ENCODE measurements at places on chromosomes 7 and 10.
A peak's percentile ranks its signal among the peaks of the same experiment; 100 is the strongest.

GRCh38 chr10:44015702-44016500 lies 367.2 kb upstream of the ZNF32 start:
- no peak for DNase-seq

GRCh38 chr7:98133181-98133580 lies 26.5 kb downstream of the LMTK2 start:
- DNase-seq: no peak

GRCh38 chr10:43231523-43232078 lies 35.3 kb downstream of the RASGEF1A start:
- no peak for DNase-seq

- no peak for DNase-seq
Measured at GRCh38 chr7:134084488-134085144, 42.5 kb upstream of the LRGUK start.

DNA sequence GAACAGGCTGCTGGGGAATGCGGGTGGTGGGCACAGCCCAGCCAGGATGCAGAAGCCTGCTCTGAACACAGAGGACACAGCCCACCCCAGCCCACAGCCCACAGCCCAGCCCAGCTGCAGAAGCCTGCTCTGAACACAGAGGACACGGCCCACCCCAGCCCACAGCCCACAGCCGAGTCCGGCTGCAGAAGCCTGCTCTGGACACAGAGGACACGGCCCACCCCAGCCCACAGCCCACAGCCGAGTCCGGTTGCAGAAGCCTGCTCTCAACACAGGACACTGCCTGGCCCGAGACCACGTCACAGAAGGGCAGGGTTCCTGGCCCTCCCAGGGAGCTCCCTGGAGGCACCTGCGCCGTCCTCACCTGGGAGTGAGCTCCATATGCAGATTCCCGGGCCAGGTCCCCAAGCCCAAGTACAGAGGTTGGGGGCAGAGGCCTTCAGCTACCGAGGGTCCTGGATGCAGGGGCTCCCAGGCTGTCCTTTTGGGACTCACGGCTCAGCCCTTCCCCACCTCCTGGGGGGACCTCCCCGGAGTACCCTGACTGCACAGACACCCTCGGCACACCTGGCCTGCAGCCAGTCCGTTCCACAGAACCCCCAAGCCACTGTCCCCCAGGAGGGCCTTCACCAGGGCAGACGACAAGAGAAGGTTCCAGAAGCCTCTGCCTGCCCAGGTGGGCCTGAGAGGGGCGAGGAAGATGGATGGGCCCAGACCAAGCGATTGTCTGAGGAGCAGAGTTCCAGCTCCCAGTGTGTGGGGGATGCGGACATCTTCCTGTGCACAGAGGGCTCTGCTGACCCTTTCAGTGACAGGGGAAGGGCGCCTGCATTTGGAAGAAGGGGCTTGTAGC lies 23.7 kb upstream of the FOXL3 start:
- no peak for DNase-seq

GRCh38 chr10:25451401-25451800 lies 276.6 kb downstream of the GPR158 start:
- no peak for DNase-seq

- no peak for DNase-seq
Measured at GRCh38 chr7:155577509-155577905, 31.1 kb upstream of the CNPY1 start.

DNA sequence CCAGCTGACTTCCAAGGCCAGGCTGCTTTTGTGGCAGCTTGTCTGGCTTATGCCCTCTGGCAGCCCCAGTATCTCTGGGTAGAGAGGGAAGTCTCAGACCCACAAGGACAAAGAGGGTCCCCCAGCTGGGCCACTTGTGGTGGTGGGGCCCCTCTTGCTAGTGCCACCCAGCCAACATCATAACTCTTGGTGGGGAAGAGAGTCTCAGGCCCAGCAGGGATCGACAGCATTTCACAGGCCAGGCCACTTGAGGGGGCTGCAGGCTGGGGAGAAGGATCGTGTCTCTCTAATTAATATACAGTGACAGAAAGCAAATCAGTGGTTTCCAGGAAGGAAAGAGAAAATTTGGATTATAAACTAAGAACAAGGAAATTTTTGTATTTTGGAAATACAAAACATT lies 76.0 kb downstream of the TYW1B start:
- DNase-seq: no peak

GRCh38 chr7:74355091-74355490 lies 65.9 kb downstream of the CLIP2 start:
- DNase-seq: no peak

DNA sequence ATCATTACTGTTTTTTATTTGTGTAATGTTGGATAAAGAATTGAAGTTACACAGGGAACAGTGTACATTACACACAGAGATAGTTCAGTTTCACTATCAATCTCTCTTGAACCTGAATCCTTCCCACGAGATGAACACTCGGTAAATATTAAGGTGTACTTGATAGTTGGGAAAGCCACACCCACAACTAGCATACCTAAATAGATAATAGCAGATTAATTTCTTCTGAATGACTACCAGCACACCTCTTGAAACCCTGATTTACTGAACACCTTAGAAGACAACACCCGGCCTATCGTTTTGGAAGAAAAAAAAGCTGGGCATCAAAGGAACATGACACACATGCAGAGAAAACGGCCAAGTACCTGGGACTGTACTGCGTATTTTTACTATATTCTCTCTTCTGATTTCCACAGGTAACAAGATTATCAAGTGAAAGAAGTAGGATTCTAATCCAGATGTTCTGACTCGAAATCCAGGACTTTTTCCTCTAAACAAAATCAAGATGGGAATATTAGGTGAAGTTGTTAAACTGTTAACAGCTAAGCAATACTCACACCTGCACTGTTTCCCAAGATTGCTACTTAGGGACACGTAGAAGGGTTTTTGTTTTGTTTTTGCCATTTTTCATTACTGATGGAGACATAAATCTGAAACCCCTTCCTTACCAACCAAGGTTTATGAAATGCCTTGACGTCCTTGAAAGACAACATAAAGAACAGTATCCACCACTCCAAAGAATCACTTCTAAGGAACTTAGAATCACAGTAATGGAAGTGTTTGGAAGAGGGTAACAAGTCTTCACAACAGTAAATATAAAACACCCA lies 1.0 kb downstream of the CCDC186 start:
- no peak for DNase-seq

DNA sequence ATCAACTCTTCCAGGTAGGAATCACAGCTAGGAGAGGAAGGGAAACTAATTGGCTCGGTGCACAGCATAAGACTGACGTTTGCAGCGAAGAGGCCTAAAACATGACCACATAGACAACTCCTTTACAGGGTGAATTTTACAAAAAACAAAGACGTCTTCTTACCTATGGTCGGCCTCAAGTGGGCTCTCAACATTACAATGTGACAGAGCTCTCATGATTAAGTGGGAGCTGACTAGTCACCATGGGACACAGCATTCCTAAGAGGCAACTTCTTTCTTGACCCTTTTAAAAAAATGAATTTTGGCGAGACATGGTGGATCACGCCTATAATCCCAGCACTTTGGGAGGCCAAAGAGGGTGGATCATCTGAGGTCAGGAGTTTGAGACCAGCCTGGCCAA lies 4.6 kb downstream of the PDIA4 start:
- DNase-seq: no peak

- no peak for DNase-seq
Measured at GRCh38 chr7:17626235-17626634, 314.1 kb downstream of the SNX13 start.

GRCh38 chr7:46288861-46289260 lies 367.8 kb upstream of the IGFBP3 start:
- no peak for DNase-seq

GRCh38 chr7:129169171-129169671 lies 19.2 kb upstream of the SMO start:
- peak; percentile 34 for DNase-seq

GRCh38 chr10:127995939-127996338 lies 89.0 kb downstream of the PTPRE start:
- DNase-seq: no peak

- DNase-seq: no peak
Measured at GRCh38 chr10:86255405-86256251, 111.0 kb downstream of the GRID1 start.

DNA sequence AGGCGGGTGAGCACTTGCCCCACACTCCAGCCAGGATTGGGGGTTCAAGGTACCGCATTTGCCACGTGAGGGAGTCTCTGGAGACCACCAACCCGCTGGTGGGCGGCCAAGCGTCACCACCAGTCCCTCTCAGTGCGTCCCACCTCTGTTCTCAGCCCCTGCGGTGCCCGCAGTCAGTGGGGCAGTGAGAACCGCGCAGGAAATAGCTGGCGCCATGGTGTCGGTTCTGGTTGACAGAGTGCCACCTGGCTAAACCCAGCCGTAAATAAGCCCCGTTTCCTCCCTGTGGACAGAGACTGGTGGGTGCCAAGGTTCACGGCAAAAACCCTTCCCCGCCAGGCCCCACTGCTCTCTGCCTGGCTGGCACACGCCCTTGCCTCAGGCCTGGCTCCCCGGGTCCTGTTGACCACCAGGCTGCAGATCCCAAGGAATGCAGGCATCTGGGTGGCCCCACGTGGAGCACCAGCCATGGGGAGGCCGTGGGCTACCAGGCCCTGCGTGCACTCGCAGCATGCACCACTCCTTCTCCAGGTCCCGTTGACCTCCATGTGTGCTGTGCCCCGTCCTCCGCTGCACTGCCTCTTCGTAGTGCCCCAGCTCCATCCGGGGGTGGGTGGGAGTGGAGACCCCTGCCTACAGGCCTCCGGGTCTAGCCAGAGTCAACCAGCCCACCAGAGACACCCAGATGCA lies 140.0 kb downstream of the LHPP start:
- DNase-seq: no peak

- DNase-seq: no peak
Measured at GRCh38 chr7:118843456-118843855, 619.0 kb downstream of the ANKRD7 start.

- DNase-seq: no peak
Measured at GRCh38 chr10:15813415-15813814, 46.9 kb downstream of the MINDY3 start.

- DNase-seq: no peak
Measured at GRCh38 chr7:37116093-37116701, 332.5 kb downstream of the ELMO1 start.

DNA sequence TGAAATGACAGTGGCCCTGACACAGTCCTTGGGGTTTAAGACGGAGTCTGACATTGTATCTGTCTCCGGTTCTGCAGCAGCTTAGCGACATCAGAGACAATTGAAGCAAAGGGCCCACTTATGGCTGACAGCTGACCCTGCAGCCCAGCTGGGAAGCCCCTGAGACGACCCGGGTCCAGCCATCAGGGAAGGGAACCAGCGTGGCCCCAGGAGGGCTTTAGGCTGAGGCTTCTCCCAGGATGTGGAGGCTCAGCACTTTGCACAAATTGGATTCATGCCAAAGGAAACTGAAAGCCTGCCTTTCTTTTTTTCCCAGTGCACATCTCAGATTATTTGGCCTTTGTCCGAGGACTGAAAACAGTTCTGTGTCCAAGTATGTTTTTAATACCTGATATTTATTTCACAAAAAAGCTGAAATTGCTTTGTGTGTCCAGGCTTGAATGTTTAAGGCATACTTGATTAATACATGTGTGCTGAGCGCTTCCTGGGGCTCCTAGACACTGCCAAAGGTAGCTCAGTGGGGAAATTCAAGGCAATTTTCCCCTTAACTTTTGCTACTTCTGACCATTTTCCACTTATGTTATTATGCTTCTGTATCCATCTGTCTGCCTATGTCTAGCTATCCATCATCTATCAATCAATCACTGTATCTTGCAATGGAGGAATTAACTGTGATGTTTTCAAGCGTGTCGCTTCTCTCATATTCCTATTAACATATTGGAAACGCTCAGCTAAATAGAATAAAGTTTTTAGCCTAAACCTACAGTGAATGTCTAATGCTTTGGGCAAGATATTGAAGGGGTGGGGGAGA lies 34.8 kb downstream of the KLF6 start:
- DNase-seq: no peak

DNA sequence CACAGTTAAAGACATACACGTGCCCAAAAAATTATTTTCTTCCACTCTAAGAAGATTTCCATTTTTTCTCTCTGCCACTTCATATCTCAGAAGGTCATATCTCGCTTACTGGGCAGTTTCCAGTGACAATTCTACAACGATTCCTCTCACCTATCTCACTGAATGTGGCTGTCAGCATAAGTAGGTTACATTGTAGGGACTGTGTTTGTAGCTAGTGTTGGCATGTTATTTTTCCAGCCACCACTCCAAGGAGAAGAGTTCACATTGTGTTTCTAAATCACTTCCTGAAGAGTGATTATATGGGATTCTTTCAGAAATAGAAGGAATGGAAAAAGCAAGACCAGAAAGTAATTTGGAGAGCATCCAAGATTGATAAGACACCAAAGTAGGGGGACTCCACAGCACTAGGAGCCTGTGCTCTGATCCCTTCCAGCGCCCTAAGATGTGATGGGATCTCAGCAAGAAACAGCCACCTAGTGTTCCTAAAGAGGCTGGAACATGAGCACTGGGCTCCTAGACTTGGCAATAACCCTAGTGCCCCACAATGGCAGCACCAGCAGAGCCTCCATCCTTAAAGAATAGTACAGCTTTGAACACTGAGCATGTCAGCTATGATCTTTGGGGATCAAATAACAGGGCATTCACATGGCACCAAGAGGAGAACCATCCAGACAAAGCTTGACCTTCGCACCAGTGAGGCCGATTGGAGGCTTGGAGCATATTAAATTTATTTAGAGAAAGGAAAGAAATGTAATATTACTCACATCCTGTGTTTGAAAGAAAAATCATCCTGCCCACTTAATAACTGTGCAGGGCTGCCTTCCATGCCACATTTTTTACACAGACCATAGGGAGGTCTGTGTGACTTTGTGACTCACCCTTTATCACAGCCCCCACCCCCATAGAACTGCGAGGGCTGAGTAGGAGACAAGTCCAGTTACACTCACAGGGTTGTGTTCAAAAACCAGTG lies 51.8 kb downstream of the CAV1 start:
- DNase-seq: no peak

GRCh38 chr7:133609806-133610205 lies 356.9 kb downstream of the EXOC4 start:
- no peak for DNase-seq

GRCh38 chr10:73971636-73972354 lies 26.1 kb upstream of the VCL start:
- no peak for DNase-seq

DNA sequence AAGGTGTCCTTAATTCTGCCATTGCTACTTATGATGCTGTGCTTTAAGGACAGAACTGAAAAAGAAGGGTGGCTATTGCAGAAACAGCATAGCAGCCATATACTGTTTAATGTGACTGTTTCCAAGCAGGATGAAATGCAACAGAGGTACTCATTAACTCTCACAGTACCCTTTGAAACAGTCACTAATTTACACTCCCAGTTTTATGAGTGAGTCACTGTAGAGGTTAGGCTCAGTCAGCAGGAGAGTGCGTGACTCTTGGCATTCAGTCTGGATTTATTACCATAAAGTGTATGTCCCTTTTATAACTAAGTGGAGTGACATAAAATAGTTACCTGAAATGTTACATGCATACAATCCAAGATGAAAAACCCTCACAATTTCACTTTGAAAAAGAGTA lies 27.7 kb downstream of the ALDH18A1 start:
- DNase-seq: no peak

GRCh38 chr10:91347529-91347928 lies 62.6 kb upstream of the HECTD2 start:
- no peak for DNase-seq
